ENCODE measurements at places on chromosomes 16 and 17.

DNA sequence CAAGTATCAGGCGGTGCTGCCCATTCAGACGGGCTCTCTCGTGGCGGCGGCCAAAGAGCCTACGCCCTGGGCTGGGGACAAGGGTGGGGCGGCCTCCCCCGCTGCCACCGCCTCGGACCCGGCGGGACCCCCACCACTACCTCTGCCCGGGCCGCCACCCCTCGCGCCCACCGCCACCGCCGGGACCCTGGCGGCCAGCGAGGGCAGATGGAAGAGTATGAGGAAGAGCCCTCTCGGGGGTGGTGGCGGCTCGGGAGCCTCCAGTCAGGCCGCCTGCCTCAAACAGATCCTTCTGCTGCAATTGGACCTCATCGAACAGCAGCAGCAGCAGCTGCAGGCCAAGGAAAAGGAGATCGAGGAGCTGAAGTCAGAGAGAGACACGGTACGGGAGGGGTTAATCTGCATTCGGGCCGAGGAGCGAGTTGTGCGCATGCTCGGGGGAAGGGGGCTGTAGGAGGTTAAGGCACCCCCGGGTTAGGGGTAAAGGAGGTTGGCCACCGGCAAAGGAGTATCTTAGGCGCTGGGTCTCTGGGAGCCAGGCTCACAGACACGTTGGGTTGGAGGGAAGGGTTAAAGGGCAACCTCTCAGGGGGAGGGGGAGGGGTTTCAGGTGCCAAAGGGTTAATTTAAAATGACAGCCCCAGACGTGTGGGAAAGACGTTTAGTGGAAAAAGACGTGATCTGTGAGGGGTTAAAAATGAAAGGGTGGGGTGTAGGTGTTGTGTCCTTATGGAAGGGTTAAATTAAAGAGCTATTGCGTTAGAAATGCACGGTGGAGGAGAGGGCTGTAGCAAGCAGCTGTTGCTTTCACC is 1.4 kb downstream of the MSL1 start:
- peak; percentile 74 for DNase-seq

DNA sequence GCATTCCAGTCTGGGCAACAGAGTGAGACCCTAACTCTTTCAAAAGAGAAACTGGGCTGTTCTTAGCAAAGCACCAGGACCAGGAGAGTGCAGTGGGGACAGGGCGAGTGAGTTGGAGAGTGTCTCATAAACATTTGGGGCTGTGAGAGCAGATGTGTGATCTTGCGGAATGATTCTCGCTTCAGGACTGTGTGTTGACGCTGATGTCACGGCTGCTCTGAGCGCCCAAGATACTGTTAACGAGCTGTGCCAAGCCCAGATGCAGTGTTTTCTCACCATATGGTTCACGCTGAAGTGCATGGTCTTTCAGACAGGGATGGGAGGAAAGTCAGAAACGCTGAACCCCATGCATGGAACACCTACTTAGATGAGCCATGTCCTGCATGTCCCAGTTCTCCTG is 438.2 kb downstream of the HS3ST4 start:
- DNase-seq: no peak

- peak; percentile 89 for DNase-seq
Observed at GRCh38 chr17:5249615-5250014, 15.0 kb upstream of the SCIMP start.

DNA sequence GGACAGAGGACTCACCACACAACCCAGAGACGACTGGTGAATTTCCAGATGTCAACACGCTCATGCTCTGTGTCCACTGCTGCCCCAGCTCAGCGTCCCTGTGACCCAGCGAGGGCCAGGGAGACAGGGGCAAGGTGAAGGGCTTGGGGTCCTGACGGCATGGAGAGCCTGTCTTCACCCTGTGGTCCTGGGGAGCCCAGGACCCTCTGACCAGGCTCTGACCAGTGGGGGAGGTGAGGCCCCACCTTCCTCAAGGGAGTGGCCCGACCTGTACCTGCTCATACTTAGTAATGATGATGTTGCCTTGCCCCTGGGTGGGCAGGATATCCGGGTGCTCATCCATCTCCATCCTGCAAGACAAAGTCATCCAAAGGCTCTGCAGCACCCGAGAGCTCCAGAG is 39.8 kb downstream of the TNFRSF13B start:
- DNase-seq: no peak

DNA sequence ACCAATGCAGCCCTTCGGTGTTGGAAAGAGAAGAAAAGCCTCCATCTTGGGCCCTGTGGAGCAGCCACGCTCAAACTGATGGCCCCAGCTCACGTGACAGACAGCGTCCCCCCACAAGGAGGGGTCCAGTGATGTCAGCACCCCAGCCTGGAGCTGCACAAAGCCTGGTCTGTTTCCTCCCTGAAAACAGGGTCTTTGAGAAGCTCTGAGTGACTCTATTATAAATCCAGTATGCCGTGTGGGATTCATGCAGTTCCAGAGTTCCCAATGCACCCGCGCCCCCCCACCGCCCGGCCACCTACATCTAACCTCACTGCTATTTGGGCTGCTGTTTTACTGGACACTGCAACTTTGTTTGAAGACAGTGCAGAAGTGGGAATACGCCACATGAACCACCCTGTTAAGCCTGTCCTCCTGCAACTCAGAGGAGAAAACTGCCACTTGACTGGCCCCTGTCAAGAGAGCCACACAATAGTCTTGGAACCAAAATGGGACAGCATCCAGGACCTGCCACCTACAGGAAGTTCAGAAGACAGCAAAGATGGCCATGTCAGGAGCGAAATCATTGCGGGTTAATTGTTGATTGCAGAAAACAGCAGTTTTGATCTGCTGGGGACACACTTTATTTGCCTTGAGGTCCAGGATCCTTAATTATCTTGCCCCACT is 33.1 kb downstream of the PMP22 start:
- no peak for DNase-seq

- no peak for DNase-seq
Observed at GRCh38 chr17:61794792-61795191, 68.5 kb downstream of the BRIP1 start.

DNA sequence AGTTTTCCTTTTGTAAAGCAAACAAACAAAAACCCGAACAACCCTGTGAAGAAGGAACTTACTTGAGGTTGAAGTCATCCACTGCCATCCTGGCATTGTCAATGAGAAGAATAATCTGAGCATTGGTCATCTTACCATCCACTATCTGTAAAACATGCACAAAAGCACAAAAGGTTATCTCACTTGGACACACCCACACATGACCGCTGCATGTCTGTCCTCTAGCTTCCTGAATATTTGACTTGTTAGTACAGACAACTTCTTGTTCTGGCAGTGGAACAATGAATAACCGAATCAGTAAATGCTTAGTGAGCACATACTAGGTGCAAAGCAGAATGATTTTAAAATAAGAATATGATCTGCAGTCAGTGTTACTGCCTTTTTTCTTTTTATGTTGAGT is 6.1 kb downstream of the KRT23 start:
- DNase-seq: peak; percentile 5

DNA sequence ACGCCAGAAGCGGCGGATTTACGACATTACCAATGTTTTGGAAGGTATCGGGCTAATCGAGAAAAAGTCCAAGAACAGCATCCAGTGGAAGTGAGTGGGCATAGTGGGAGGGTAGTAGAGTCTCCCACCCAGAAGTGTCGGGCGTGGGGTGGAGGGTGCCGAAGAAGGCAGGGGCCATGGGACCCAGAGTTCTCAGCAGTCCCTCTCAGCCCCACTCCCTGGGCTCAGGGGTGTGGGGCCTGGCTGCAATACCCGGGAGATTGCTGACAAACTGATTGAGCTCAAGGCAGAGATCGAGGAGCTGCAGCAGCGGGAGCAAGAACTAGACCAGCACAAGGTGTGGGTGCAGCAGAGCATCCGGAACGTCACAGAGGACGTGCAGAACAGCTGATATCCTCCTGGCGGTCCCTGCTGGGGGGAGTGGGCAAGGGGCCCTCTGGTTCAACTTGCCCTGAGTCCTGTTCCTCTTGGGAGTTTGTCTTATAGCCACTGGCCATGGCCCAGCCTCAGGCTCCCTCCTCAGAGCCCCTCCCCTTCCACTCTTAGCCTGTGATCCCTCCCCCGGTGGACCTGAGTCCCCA is 916 bp downstream of the E2F4 start:
- DNase-seq: no peak

DNA sequence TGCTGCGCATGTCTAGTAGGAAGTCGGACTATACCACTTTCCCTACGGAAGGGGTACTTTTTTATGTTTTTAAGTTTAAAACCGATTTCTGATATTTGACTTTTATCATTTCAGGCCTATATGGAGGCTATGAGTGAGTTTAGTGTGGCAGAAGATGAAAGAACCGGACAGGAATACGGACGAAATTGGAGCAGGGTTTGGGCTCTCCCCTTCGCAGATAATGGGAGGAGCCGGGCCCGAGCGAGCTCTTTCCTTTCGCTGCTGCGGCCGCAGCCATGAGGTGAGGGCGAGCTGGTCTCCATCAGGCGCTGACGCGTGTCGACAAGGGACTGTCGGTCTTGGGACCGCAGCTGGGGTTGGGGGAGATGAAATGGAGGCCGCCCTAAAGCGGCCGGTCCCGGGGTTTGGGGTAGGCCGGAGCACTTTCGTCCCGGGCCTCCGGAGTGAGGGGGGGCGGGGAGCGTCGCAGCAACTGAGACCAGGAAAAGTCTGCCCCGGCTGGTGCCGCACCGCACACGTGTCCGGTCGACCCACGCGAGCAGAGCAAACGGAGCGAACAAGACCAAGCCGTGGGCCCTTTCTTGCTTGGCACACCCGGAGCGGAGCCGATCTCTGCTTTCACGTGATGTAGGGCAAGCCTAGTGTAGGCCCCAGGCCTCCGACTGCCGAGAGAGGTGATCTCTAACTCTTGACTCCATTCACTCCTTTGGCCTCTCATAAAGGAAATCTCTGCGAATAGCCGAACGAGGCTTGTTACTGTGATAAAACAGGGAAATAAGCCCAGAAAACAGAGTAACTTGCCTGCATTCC is at the start of gene RPL19:
RPL19 (plus strand) TSS at position 214 of the 810 bp plus-strand sequence; CDS start at position 276, 62 bp downstream.
- DNase-seq: peak; percentile 90
